Lung microvascular endothelial cell (primary cell): ENCODE measurements at places on chromosomes 16 and 17.

- no peak for DNase-seq
Observed at GRCh38 chr17:75315541-75316243, 26.5 kb upstream of the SLC25A19 start.

GRCh38 chr17:66713533-66714042 lies 121.3 kb upstream of the CACNG5 start:
- DNase-seq: no peak

DNA sequence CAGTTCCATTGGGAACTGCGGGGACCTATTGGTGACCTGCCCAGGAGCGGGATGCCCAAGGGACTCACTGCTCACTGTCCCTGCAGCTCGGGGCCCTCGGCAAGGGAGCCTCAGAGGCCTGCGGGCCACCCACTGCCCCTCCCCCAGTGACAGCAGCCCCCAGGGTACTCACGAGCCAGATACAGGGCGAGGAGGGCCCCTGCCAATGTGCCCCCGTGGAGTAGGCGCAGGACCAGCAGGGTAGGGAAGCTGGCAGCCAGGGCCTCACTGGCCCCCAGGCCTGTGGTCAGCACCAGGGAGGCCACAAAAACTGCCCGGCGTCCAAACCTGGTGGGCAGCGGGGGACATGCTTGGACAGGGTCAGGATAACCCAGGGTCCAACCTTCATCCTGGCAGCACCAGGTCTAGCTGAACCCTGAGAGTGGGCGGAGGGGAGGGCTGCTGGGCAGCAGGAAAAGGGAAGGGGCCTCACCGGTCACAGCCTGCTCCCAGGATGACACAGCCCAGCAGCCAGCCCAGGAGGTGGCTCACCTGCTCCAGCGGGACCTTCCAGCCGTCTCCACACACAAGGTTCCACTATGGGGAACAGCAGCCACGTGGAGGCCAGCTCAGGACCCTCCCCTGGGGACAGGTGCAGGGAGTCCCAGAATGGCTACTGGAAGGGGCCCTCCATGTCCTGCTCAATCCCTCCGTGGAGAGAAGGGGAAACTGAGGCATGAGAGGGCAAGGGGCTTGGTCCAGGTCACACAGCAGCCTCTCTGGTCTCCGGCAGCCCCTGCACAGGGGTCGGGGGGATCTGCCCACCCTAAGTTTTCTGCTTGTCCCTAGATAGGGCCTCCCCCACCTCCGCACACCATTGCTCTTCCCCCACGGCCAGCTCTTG lies 855 bp downstream of the SLC22A31 start:
- no peak for DNase-seq

DNA sequence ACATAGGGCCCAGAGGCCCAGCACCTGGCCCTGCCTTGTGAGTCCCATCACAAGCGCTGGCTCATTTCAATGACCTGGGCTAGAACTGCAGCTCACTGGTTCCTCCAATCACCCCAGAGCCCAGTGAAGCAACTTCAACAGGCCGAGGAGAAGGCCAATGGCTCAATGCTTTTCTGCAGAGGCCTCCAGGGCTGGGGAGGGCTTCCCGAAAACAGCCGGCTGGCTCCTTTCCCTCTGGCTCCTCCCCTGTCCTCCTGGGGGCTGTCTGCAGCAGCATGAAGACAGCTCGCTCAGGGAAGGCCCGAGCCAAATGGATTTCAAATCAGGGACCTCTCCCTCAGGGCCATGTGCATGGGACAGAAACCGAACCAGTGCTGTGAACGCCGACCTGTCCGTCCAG lies 121.6 kb downstream of the ZNF423 start:
- DNase-seq: no peak

- no peak for DNase-seq
Observed at GRCh38 chr17:51500454-51500853, 240.1 kb downstream of the UTP18 start.

GRCh38 chr16:23060458-23061320 lies 88.6 kb downstream of the USP31 start:
- peak; percentile 76 for DNase-seq

DNA sequence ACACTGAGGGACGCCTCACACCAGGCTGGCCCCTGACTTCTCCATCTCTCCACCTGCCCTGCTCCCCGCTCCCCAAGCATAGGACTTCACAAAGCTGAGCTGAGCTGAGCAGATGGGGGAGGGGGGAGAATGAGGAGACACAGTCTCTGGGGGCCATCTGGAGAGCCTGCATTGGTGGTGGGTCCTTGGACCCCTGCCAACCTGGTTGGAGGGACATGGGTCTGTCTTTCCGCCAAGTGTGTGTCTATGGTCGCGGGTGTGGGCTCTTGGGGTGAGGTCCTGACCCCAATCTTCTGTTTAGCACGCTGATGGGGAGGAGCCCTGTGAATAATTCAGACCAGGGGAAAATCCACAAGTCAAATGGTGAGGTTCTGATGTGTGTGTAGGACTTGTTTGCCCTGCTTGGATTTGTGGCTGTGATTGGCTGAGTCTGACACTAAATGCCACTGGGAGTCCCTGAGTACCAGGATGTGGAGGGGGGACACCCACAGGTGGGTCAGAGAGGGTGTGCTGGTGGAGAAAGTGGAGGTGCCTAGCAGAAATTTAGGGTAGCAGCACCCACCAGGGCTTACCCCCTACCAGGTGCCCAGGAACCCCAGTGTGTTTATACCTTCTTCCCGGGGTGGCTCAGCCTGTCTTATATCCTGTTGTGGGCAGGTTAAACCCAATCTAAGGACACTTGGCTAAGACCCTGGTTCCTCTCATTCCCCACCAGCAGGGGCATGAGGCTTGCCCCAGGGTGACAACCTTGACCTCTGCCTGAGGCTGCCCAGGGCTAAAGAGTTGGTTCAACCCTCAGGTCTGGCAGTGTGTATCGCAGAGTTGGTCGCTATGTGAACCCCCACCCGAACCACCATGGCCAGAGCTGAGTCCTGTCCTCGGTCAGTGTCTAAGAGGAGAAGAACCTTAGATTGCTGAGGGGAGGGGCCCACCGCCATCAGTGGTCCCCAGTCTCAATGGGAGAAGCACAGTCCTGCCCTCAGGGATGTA lies 2.1 kb downstream of the FMNL1 start:
- no peak for DNase-seq

GRCh38 chr17:71023249-71024030 lies 854.1 kb downstream of the KCNJ2 start:
- DNase-seq: no peak

DNA sequence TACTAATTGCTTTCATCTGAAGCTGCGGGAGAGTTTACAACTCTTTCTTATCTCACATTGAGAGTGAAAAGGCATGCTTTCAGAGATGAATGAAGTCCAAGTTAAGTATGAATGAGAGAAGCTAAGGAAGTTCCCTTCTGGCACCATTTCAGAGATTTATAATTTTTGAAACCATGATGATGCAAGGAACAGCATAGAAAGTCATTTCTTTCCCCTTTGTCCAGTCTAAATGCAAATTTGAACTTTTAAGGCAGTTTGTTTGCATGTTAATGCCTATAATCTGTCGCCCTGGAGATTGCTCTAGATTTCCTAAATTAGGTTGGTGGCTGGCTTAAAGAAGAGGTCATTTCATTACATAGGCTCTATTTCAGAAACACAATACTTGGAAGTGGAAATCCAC lies 594.8 kb upstream of the GOT2 start:
- DNase-seq: no peak

DNA sequence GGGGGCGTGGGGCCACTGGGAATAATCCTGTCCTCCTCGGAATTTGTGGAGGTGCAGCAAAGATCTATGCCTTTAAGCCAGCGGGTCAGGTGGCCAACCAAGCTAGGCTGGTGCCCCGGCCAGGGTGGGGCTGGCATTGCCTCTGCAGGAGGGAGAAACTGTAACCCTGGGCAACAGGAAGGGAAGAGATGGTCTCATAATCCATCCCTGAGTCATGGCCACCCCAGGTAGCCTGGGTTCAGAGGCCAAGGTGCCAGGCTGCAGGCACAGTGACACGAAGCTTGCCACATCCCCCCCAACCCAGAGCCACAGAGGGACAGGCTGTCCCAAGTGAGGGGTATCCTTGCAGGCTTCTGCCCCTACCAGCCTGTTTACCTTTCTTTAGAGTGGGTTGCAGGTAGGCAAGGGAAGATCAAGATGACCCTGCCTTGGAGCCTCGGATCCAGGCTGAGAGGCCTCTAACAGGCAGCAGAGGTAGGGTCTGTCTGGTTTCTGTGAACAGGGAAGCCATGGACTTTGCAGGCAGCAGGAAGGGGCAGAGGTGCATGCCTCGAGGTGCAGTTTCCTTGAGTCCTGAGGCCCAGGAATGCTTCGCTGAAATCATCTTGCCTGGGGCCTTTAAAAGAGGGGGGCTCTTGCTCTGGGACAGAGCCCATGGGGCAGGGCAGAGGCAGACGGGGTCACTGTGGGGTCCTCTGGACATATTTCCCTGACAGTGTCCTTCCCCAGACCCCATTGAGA lies 4.0 kb downstream of the LASP1 start:
- no peak for DNase-seq

GRCh38 chr16:12087901-12088421 lies 111.4 kb downstream of the SNX29 start:
- DNase-seq: no peak

GRCh38 chr16:77790009-77790372 lies 1.6 kb downstream of the VAT1L start:
- DNase-seq: no peak

DNA sequence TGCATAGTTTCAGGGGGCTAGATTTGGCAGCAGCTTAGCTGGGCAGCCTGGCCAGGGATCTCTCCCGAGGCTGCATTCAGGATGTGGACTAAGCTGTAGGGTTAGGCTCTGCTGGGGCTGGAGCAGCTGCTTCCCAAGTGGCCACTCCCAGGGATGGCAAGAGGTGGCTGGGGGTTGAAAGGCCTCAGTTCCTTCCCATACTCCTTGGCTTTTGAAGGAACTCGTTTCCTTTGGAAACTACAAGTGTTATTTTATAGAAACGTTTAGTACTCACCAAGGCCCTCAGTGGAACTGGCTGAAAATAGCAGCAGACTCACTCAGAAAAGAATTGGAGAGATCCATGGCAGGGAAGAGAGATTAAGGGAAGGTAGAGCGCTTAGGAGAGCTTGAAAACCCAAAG lies 76.4 kb downstream of the WWP2 start:
- DNase-seq: peak; percentile 70

DNA sequence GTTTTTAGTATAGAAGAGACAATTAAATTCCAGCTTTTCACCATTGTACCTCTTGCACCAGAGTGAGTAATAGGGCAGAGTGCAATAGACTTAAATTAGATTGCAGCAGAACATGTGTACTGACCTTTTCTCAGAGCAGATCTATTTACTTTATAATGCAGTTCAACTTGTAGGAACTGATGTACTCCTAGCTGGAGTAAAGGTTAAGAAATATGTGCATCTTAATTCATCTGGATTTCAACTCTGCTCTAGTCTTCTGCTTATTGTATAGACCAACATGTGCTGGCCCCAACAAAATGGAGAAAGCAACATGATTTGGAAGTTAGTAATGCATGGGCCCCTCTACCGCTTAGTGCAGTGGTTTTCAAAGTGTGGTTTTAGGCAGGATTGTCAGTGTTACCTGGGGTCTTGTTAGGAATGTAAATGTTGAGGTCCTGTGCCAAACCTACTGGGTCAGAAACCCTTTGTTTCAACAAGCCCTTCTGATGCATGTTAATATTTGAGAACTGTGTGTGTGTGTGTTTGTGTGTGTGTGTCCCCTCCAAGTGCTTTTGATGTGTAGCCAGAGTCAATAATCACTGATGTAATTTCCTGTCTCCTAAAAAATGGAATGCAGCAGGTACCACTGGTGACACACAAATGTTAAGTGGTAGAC lies 138.6 kb downstream of the TOX3 start:
- DNase-seq: no peak

DNA sequence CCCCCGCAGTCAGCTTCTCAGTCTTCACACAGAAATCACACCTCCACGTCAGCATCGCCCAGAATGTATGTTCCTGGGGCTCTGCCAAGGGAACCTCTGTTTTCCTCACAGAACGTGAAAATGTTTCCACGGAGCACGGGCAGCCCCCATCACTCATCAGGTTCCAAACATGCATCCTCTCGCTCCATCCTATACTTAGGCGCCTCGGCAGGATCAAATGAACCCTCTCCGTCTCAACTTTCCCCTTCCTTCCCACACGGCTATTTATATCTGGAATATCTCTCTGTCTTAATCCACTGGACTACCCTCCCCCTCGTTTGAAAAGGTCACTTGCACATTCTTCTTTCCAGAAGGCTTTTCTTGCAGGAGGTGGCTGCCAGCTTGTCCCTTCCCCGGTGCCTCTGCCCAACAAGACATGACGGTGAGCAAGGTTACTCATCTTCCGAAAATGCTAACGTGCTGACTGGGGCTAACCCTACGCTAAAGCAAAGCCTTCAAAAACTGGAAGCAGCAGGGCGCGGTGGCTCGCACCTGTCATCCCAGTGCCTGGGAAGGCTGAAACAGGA lies 21.6 kb downstream of the NXN start:
- DNase-seq: peak; percentile 73

DNA sequence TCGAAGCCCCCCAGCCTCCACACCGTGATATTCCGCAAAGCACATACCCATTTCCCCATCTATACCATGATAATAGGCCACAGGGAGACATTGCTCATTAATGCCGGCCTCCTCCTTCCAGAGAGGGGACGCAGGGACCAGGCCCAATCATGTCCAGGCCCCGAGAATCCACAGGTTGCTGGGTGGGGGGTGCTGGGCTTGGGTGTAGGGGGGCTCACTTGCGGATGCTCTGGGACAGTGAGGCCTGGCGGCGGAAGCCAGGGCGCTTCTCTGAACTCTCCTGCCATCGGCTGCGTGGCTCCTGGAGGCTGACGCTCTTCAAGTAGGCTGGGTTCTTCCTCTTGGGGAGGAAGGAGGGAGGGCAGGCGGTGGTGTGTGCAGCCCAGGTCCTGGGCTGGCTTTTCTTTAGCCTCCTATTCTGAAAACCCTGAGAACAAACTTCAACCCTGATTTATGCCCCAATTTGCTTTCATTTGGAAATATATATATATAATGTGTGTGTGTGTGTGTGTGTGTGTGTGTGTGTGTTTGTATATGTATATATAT lies 12.2 kb downstream of the AANAT start:
- no peak for DNase-seq

GRCh38 chr17:36608794-36609497 lies 7.6 kb downstream of the MRM1 start:
- DNase-seq: peak; percentile 47

- no peak for DNase-seq
Observed at GRCh38 chr17:68860941-68861340, 94.3 kb downstream of the ABCA8 start.

DNA sequence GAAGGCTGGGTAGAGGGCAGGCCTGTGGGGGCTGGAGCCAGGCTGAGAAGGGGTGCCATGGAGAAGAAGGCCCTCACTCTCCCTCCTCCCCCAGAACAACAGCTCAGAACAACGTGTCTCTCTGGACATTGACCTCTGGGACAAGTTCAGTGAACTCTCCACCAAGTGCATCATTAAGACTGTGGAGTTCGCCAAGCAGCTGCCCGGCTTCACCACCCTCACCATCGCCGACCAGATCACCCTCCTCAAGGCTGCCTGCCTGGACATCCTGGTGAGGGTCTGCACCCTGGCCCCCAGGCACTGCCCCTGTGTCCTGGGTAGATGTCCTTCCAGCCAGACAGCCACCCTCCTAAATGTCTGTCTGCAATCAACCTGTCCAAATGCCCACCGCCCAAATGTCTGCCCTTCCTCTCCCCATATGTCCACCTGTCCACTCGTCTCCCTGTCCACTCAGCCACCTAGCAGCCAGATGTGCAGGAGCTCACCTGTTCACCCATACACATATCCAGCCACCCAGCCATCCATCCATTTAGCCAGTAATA lies 12.2 kb downstream of the GJD3 start:
- no peak for DNase-seq

- DNase-seq: no peak
Observed at GRCh38 chr16:23296994-23297393, 5.1 kb upstream of the SCNN1B start.
